Activated CD4-positive, alpha-beta memory T cell treated with anti-CD3 and anti-CD28 coated beads for 36 hours (primary cell): ENCODE measurements at places on chromosomes 2 and 18. TPM values are rescaled to one million over a fixed set of nuclear protein-coding genes. Genes with fewer than 3 reads are reported as not detected.

The PFN4 gene
- total RNA-seq = not detected

The ACMSD gene
- total RNA-seq = not detected

The IL36B gene
- not detected for total RNA-seq

The RETSAT gene
- total RNA-seq = 22.8 TPM

The GALR1 gene
- not detected for total RNA-seq

The M1AP gene
- not detected for total RNA-seq

The BOLL gene
- not detected for total RNA-seq

The IL1RL1 gene
- total RNA-seq = 1.3 TPM

The UNC80 gene
- not detected for total RNA-seq

The B3GNT7 gene
- not detected for total RNA-seq

The ABHD1 gene
- 0.76 TPM for total RNA-seq

The ARHGEF4 gene
- 0.52 TPM for total RNA-seq

The CD226 gene
- 63.9 TPM for total RNA-seq
